HT1080 (cell line): ENCODE measurements at places on chromosomes 7 and 10. TPM values are rescaled to one million over a fixed set of nuclear protein-coding genes. Genes with fewer than 3 reads are reported as not detected.

The DENND10 gene
- 26.6 and 33.8 TPM in 2 replicates for total RNA-seq

The CYP2C19 gene
- total RNA-seq = not detected in 2 replicates

The CPEB3 gene
- 0.37 and 0.43 TPM in 2 replicates for total RNA-seq

The C7orf57 gene
- total RNA-seq = 1.2 TPM in 1 of 2 replicates, not detected in the other

The NODAL gene
- total RNA-seq = 0.37 TPM in 1 of 2 replicates, not detected in the other

The PILRA gene
- total RNA-seq = 0.61 and 1.2 TPM in 2 replicates

The UCN3 gene
- total RNA-seq = not detected in 2 replicates

The MBL2 gene
- not detected in 2 replicates for total RNA-seq

The PRKG1 gene
- 3.7 and 3.9 TPM in 2 replicates for total RNA-seq

The PRPF18 gene
- total RNA-seq = 27.7 and 31.9 TPM in 2 replicates

The GBX1 gene
- not detected in 2 replicates for total RNA-seq

The GRM3 gene
- total RNA-seq = not detected in 2 replicates

The RARRES2 gene
- not detected in 2 replicates for total RNA-seq

The MSMB gene
- not detected in 2 replicates for total RNA-seq

The CFAP43 gene
- total RNA-seq = not detected in 2 replicates

The SORBS1 gene
- total RNA-seq = 0.50 and 0.76 TPM in 2 replicates

The PRLHR gene
- not detected in 2 replicates for total RNA-seq

The ARID5B gene
- 3.2 and 4.3 TPM in 2 replicates for total RNA-seq

The TMEM213 gene
- total RNA-seq = not detected in 2 replicates

The ITPRID1 gene
- not detected in 2 replicates for total RNA-seq

The BHLHA15 gene
- not detected in 2 replicates for total RNA-seq

The ACSL5 gene
- 0.17 and 0.63 TPM in 2 replicates for total RNA-seq

The IQUB gene
- total RNA-seq = not detected in 2 replicates

The NPC1L1 gene
- not detected in 2 replicates for total RNA-seq
